Panc1 (cell line): ENCODE measurements at places on chromosomes 16 and 17.

DNA sequence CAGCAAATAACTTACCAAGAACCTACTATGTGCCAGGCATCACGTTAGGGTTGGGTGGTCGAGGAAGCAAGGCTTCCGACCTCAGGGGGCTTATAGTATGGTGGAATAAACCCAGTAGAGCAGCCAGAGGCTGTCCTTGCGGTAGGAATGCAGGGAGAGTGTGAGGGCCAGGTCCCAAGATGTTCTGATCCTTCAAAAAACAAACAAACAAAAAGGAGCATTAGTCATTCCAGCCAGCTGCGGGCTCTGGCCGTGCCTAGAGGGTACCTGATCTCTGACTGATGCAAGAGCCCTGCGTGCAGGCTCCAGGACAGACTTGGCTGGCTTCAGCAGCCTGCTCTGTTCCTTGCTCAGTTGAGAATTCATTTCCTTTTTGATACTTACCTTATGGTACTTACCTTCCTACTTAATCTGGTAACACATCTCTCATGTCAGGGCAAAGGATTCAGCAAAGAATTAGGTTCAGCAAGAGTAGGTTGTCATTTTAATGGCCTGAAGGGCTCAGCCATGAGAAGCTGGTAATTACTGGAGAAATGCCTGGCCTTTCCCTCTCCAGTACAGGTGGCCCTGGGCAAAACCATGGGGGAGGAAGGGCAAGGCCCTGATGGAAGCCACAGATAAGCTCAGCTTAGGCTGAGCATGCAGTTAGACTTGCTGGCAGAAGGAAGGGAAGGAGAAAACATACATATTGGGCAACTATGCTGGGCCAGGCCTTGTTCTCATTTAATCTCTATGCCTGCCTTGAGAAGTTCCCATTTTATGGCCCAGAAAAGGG is 18.4 kb downstream of the CYB5D2 start:
- H3K4me3 ChIP-seq: no peak overlapping the region
- H3K27me3 ChIP-seq: no peaks in the 10 kb centered on the region
- peak overlapping the region; percentile 95 for H3K27ac ChIP-seq
- H3K36me3 ChIP-seq: peaks cover 2% of the 10 kb centered on the region; the same call in 1 of the 2 replicates

GRCh38 chr17:62892870-62893338 is 73.1 kb upstream of the TANC2 start:
- H3K4me1 ChIP-seq: peaks cover 5% of the 10 kb centered on the region; the same call in 1 of the 2 replicates
- H3K4me3 ChIP-seq: no peak overlapping the region
- no peaks in the 10 kb centered on the region for H3K36me3 ChIP-seq
- no peak overlapping the region for H3K27ac ChIP-seq

DNA sequence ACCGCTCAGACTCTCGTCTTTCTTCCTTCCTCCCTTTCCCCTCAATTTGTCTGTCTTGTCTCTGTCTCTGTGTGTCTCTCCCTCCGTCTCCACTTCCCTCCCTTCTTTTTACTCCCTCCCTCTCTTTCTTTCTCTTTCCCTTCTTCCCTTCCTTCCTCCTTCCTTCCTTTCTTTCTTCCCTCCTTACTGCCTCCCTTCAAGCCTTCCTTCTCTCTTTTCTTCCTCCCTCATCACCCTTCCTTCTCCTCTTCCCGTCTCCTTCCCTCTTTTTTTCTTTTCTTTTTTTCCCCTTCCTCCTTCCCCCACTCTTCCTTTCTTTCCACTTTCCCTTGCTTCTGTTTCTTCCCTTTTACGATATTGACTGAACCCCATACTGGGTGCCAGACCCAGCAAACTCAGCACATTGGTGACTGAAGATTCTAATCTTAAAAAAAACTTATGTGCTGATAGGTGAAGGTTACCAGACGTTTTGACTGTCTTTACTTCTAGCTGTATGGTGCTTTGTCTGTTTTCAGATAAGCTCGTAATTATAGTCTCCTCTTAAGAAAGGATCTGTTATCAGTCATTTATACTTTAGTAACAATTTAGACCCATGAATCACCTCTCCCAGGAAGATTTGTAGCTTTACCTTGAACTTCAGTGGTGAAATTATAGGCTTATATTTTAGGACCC is 481 bp upstream of the BRD7 start:
- no peak overlapping the region; the same call in 1 of the 2 replicates for H3K27ac ChIP-seq
- peaks cover 3% of the 10 kb centered on the region for H3K36me3 ChIP-seq
- DNase-seq: no peak
- H3K4me1 ChIP-seq: no peaks in the 10 kb centered on the region
- H3K27me3 ChIP-seq: no peaks in the 10 kb centered on the region

DNA sequence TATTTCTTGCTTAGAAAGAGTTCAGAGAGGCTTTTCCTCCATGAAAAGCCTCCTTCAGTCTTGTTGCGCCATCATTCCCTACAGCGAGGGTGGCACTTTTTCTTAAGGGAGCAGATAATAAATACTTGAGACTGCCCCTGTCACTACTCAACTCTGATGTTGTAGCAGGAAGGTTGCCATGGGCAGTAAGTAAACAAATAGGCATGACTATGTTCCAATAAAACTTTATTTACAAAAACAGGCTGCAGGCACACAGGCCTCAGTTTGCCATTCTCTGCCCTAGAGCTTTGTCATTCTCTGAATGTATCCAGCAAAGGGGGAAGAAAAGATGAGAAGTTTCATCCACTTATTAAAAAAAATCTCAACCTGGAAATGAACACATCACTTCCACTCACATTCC is 60.4 kb downstream of the MYOCD start:
- H3K27me3 ChIP-seq: no peaks in the 10 kb centered on the region
- H3K4me3 ChIP-seq: no peak overlapping the region
- H3K27ac ChIP-seq: no peak overlapping the region
- no peaks in the 10 kb centered on the region for H3K36me3 ChIP-seq
- H3K4me1 ChIP-seq: no peaks in the 10 kb centered on the region

GRCh38 chr16:64065523-64065922 is 1056.3 kb downstream of the CDH11 start:
- H3K4me3 ChIP-seq: no peak overlapping the region
- no peaks in the 10 kb centered on the region for H3K27me3 ChIP-seq
- H3K27ac ChIP-seq: no peak overlapping the region
- no peaks in the 10 kb centered on the region for H3K36me3 ChIP-seq
- no peak for DNase-seq
- H3K4me1 ChIP-seq: no peaks in the 10 kb centered on the region

DNA sequence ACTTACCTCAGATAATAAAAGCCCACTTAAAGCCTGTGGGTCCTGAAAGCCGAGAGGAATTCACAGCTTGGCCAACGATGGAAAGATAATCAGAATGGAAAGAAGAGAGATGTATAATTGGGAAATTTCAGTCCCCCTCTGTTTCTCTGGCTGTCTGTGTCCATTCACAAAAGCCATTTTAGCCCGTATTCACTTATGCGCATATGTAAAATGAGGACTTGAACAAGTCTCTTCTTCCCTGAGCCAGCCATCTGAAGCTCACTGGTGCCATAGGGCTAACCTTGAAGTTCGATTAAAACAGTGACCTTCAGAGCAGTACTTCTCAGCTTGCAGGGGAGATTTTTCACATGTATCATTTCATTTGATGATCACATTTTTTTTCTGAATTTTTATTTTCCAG is 527.2 kb downstream of the GRIN2A start:
- no peak overlapping the region for H3K27ac ChIP-seq
- H3K27me3 ChIP-seq: 0 out of 2 replicates have a peak, but pooled peaks cover 2% of the 10 kb centered on the region
- no peak for DNase-seq
- no peaks in the 10 kb centered on the region for H3K36me3 ChIP-seq
- no peaks in the 10 kb centered on the region for H3K4me1 ChIP-seq
- no peak overlapping the region for H3K4me3 ChIP-seq

DNA sequence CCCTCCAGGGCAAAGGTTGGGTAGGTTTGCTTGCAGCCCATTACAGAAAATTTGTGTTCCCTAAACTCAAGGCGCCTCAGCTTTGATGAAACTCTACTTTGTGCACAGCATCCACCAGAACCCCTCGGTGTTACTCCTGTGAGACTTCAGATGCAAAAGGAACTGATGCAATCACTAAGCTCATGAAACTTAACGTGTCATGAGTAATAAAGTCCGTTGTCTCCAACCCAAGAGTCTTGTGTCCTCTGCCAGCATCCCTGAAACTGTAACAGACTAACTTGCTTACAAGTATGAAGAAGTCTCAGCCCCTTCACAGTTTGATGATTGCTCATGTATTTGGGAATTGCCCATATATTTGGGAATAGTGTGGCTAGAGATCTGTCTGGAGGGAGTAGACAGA is 74.8 kb upstream of the MARCHF10 start:
- H3K27ac ChIP-seq: no peak overlapping the region; the same call in 1 of the 2 replicates
- no peaks in the 10 kb centered on the region for H3K36me3 ChIP-seq
